ENCODE measurements at places on chromosomes 12 and 14.

- no peak for DNase-seq
Measured at GRCh38 chr12:89832336-89832735, 123.7 kb upstream of the ATP2B1 start.

- DNase-seq = no peak
Measured at GRCh38 chr14:51424561-51425251, 184.7 kb downstream of the TMX1 start.

DNA sequence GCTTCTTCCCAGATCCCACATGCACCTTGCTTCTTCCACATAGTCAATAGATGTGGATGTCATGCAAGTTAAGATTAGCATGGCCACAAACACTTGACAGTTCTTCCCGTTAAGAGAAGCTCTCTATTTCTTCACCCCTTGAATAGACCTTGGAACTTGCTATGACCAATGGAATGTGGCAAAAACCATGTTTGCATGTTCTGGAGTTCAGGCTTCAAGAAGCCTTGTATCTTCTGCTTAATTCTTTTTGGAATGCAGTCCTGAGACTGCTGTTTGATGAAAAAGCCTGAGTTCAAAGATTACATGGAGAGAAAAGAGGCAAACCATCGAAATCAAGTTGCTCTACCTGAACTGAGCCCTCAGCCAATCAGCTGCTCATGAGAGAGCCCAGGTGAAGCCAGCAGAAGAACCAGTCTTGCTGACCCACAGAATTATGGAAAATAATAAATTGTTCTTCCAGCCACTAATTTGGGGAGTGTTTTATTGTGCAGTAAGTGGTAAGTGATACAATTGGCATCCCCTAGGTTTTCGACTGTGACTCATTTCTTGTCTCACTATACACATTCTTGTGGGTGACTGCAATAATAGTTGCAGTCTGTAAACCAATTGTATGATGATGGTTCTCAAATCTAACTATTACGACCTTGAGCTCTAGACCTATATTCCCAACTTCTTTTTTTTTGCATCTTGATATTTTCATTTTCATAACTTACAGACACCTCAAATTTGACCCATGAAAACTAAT, 12.6 kb downstream of the RASSF9 start:
- DNase-seq = no peak

GRCh38 chr12:126038434-126038833, 973.2 kb downstream of the AACS start:
- no peak for DNase-seq

GRCh38 chr12:130633771-130634170, 82.3 kb downstream of the RIMBP2 start:
- no peak for DNase-seq

- DNase-seq = no peak
Measured at GRCh38 chr12:131044760-131045381, 91.2 kb downstream of the ADGRD1 start.

DNA sequence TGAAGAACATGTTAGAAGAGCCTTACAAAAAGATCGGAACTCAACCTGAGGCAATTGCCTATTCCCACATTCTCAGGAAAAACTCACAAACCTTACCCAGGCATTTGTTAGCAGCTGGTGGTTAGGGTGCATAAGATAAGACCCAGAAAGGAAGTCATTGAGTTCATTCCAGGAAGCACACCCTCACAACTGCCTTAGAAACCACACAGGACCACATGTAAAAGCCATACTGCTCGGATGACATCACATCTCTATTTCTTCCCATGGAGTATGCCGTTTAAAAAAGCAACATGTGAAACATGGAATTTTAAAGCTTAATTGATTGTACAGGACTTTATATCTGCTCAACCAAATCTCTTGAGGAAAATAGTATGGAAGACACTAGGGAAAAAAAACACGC, 411.2 kb downstream of the DAD1 start:
- DNase-seq = no peak

GRCh38 chr12:4273652-4274395, at the start of gene CCND2:
CCND2 (plus strand) TSS chr12:4273762; CDS start chr12:4274041, 279 bp downstream.
- peak; percentile 77 for DNase-seq

- no peak for DNase-seq
Measured at GRCh38 chr12:13443498-13443897, 247.0 kb downstream of the EMP1 start.

GRCh38 chr12:83945871-83946270, 966.7 kb downstream of the SLC6A15 start:
- no peak for DNase-seq

DNA sequence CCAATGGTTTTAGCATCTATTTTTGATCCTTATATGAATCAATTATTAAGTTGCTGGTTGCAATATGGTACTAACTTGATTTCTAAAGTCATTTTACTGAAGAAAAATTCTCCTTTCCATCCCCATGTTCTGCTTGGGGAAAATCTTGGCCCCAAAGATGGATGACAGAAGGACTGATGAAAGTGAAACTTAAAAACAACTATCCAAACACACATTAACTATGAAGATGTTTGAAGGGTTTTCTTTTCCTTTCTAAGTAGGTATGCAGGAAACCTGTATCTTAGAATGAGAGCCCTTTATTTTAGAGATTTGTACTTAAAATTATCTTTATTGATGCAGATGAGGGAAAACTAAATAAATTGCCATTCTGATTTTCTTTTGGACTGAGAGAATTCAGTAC, 5.9 kb downstream of the C12orf71 start:
- DNase-seq = no peak

DNA sequence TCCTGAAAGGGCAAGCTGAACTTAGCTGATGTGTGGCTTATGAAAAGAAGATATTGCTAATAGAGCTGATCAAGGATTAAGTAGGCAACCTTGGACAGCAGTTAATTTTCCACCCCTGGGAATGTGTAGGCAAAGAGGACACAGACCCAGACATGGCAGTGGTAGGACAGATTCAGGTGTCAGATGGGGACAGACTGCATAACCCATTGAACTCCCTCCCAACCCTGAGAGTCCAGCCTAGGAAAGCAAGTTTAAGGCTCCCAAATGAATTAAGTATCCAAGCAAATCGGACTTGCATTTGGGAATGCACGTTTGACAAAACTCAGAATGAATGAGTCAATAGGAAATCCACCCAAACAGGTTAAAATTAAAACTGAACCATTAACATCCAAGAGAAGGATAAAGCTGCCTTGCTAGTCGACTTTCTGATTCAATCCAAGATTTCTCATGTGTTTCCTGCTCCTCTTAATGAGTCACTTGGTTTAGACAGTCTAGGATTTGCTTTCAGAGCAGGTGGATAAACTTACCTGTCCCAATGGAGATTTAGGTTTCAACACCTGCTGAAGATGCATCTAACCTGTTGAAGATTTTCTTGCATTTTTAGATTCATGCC, 385.4 kb downstream of the CCDC91 start:
- no peak for DNase-seq

DNA sequence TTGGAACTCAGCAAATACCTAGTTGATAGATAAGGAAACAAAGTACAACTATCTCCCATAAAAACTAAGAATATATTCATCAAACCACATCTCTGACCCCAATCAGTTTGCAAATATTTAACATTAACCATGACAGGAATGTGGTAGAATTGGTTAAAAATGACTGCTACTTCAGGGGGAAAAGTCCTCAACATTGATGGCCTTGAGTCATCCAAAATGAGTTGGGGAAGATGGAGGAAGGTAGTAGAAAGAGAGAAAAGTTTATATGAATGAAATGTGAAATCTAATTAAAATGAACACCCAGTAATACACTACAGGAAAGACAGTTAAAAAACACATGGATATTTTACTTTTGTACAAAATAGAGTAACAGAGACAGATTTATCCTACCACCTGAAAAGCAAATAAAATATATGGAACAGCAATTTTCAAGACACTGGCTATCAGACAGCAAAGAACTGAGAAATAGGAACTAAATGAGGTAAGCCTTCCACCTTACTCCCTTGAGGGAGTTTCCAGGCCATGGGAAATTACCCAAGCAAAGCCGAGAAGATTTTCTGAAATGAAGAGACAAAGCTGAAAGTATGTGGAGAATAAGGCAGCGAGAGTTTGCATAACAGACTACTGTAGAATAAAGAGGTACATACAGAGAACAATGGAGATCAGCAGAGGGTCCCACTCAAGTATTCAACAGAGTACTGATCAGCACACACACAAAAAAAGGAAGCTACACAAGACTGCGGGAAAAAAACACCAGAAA, 49.6 kb downstream of the TC2N start:
- DNase-seq = no peak

DNA sequence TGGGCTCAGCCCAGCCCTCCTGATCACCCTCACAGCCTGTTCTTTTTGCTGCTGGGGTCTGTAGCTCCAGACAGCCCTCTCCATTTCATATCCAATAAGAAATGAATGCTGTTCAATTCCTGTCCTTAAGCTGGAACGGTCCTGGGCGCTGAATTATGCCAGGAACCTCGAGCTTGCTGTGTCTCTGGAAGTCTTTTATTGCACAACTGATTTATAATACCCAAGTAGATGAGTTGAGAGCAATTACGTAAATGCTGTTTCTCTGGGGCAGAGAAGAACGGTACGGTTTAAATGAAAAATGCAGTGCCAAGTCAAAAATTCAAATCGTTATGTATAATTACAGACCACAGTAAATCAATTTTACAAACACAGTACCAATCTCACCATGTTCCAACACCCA, 161.0 kb downstream of the SAMD4A start:
- DNase-seq = no peak

GRCh38 chr12:109182041-109182839, 65.9 kb downstream of the ACACB start:
- DNase-seq = no peak

DNA sequence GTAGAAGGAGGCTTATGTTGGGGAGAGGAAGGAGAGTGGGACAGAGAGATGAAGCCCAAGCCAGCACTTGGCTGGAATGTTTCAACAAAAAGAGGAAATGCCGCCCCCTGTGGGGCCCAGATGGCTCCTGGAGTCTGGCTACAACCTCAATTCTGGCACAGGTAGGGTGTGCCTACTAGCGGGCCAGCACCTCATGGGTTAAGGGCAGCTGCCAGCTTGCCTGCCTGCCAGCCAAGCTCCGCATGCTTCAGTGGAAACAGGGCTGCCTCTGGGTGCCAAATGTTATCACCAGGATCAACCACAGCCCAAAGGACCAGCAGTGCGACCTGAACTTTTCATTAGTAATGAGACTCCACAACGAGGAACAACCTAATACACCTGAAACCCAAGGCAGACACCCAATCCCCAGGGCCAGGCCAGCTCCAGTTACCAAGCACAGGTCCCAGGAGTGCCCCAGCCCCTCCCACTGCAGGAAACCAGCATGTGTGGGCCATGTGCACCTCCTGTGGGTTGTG, 11.3 kb downstream of the RAB15 start:
- DNase-seq = no peak

- no peak for DNase-seq
Measured at GRCh38 chr14:84272290-84272721, 1257.6 kb upstream of the FLRT2 start.

DNA sequence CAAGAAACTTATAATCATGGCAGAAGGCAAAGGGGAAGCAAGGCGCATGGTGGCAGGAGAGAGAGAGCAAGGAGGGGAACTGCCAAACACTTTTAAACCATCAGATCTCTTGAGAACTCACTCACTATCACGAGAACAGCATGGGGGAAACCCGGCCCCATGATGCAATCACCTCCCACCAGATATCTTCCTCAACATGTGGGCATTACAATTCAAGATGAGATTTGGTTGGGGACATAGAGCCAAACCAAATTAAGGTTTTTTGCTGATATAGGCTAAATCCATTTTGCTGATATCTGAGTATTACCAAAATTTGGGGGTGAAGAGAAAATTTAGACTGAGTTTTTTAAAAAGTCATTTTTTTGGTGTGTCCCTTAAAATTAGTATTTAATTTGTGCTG, 54.9 kb upstream of the TMX1 start:
- no peak for DNase-seq

GRCh38 chr12:49413796-49414195, 46.5 kb downstream of the SPATS2 start:
- DNase-seq = no peak

GRCh38 chr14:100767788-100768536, 41.3 kb downstream of the DLK1 start:
- DNase-seq = no peak

GRCh38 chr14:87960013-87960787, 32.8 kb downstream of the GALC start:
- no peak for DNase-seq

- DNase-seq = no peak
Measured at GRCh38 chr12:3055026-3055703, 22.0 kb upstream of the TSPAN9 start.

- DNase-seq = peak; percentile 79
Measured at GRCh38 chr12:131132118-131132892, 178.6 kb downstream of the ADGRD1 start.

GRCh38 chr14:99554757-99555531, 49.1 kb downstream of the CCDC85C start:
- DNase-seq = no peak

DNA sequence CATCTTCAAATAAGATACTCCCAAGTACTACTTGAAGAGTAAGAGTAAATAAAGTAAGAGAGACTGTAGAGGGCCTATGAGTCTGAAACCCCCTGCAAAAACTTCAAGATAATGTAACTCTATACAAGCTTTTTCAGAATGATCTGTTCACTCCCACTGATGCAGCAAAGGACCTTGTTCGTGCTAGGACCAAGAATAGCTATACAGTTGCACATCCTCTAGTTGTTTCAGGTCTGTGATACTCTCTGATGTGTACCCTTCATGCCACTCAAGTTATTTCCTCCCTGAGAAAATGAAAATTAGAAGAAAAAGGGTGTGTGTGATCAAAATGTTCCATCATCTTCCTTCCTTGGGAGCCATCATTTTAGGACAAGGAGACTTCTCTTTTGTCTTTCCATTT, 204.4 kb downstream of the ALX1 start:
- no peak for DNase-seq

DNA sequence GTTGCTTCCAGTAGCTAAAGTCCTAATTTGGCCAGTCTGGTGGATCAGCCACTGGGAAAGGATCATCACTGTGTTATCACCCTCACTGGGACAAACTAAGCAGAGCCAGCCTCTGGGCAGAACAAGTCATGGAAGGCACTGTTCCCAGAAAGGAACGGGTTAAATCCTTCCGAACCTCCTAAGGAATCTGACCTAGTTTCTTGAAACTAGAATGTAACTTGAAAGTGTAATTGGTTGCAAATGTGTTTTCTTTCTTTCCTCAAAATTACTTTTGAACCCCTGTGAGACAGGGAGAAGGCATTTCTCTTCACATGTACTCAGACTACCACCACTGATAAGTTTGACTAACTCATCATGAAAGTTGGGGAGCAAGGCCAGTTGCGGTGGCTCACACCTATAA, 18.7 kb upstream of the KICS2 start:
- no peak for DNase-seq

GRCh38 chr12:66979251-66979650, 289.9 kb upstream of the CAND1 start:
- no peak for DNase-seq

- no peak for DNase-seq
Measured at GRCh38 chr14:99177886-99178835, 93.8 kb downstream of the BCL11B start.

GRCh38 chr12:46304070-46304469, 35.2 kb upstream of the SLC38A1 start:
- no peak for DNase-seq

GRCh38 chr14:37932008-37932407, 275.7 kb upstream of the SSTR1 start:
- no peak for DNase-seq
